Hematopoietic multipotent progenitor cell treated with erythropoietin and hydrocortisone succinate and interleukin-3 and kit ligand, for 6 days (in vitro differentiated cells): ENCODE measurements at places on chromosomes 5 and 9.

DNA sequence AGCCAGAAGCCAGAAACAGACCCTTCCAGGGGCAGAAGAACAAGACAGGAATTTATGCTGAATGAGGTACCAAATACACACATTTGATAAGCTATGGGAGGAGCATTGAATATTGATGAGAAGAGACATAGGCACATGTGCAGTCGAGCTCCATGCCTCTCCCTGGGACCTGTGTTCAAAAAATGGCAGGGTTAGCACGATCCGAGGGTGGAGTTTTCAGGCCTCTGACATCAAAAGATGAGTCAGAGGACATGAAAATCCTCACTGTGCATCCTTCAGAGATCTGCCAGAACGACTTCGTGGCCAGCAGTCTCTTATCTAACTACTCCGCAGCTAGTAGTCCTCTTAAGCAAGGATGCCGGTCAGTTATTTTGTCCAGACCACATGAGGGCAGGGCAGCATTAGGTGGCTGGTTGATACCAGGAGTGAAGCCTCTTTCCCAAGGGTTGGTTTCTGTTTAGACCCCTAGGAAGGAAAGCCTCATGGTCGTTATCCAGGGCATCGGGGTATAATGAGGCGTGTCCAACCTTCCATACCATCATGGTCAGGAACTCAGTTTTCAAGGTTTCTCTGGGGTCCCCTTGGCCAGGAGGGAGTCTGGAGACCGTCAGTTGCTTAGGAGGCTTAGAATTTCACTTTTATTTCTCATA, 11.6 kb upstream of the CMBL start:
- peak; percentile 79 for DNase-seq

DNA sequence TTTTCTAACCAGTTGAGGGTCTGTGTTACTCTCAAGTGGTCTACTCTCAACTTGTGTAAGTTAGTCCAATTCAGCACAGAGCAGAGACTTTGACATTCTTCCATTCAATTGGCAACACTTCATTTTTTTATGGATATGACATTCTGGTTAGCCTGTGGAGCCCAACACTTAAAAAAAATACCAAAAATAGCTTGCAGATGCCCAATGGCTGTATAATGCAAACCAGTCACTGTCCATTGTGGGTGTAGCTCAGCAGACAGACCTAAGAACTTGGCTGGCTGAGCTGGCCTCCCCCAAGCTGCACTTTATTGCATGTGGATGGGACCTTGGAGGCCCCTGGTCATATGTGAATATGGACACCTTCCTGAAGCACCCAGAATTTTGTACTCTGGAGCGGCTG, 103.2 kb downstream of the DPYSL3 start:
- DNase-seq, result no peak

DNA sequence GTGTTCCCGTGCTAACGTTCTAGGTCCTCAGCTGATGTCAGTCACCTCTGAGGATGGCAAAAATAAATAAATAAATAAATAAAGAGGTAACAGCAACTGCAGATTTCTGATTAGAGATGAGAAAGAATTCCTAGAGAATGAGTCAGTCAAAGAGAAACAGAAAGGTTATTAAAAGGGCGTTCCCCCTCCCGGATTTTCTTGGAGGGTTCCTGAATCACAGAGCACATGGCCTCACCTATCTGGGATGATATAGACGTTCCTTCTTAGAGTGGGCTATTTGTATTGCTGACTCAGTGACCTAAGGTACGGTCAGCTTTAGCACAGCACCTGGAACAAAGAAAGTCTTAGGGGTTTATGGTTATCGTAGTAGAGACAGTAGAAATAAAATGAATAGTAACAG, 30.6 kb downstream of the HTR4 start:
- no peak for DNase-seq

GRCh38 chr9:1794547-1795270, 220.4 kb upstream of the SMARCA2 start:
- DNase-seq, result no peak

DNA sequence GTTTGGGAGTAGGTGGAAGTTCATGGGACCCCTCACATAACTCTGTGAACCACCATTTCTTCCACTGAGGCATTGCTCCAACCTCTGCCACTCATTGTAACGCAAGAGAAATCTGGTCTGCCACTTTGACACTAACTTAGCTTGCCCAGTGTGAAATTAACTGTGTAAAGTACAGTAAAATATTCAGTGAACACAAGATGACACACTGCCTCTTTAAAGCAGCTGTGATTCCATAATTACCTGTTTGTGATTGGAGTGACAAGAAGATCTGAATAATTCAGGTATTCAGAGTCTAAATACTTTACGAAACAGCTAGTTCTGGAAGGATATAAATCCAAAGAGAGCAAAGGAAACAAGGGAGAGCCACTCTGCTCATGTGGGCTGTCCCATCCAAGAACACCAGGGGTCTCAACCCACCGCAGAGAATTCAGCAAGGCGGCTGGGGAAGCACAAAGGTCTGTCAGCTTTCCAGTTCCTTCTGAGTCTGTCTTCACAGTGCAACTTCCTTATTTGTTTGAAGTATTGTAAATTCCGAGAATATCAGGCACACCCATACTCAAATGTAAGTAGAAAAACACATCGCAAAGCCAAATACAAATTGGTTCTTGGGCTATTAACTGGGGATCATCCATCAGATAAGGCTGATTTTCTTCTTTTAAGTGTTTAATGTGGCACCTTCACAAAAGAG, 86.9 kb downstream of the GNAQ start:
- peak; percentile 80 for DNase-seq

DNA sequence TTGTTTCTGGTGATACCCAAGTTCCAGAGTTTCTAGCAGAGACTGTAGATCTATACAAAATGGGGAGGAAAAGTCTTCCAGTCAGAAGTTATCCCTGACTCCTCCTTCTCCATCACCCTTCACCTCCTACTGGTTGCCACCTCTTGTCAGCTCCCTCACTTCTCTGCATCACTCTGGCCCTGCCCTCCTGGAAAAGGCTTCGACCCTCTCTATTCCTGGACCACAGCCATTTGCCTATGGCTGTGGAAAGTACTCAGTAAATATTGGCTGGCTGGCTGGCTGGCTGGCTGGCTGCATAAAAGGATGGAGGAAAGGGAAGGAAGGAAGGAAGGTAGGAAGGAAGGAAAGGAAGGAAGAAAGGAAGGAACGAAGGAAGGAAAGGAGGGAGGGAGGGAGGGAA, 32.7 kb upstream of the ABCA1 start:
- no peak for DNase-seq

DNA sequence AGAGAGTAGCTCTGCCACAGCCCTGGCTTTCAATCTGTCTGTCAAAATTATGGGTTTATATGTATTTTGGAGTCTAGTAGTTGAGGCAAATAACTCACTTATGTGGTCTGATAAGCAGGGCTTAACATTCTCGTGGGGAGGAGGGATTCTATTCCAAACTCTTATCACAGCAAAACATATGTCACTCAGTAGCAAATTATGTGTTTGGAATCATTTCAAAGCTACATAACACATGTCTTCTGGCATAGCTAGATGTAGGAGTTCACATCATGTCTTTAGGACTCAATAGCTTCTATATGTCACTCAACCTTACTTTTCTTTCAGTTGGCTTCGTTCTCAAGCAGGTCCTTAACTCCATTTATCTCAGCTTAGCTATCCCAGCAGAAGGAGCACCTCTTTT, 144.5 kb upstream of the SEMA6A start:
- DNase-seq, result peak; percentile 58

DNA sequence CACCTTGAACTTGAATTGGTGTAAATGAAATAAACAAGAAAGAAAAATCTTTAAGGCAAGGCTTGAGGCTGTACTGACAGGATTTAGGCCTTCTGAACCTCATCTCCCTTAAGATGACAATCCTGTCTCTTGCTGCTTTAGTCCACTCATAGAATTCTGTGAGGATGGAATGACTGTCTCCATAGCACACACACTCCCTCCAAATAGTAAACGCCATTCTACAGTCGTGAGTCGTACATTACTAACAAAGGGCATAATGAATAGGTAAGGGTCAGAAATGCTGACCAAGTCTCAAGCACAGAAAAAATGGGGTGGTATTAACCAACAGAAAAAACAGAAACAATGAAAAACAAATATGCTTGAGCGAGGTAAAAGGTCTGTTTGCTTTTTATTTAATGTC, 71.8 kb upstream of the SIMC1 start:
- no peak for DNase-seq

- DNase-seq, result no peak
Observed at GRCh38 chr9:136531186-136531903, 14.5 kb downstream of the NOTCH1 start.

GRCh38 chr5:171705830-171706468, 79.7 kb upstream of the SMIM23 start:
- no peak for DNase-seq

GRCh38 chr5:173741087-173741486, 124.6 kb upstream of the BOD1 start:
- DNase-seq, result no peak

DNA sequence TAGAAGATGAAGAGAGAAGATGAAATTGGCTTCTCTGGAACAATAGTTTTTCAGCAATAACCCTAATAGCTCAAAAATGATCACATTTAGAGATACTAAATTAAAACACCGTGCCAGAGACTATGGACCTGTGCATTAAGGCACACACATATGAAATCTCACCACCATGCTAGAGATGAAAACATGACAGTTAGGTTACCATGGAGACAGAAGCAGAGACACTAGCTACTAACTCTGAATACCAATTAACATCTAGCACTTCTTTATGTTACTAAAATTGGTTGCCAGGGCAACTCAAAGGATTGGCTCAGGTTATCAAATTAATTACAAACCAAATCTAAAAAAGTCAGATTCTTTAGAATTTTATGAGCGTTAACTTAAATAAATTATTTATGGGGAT, 337.7 kb downstream of the PLK2 start:
- DNase-seq, result no peak
